Ammon's horn (tissue), 1 donor: ENCODE measurements at places on chromosomes 4 and X.

GRCh38 chr4:83552924-83553323 is 17.0 kb downstream of the GPAT3 start:
- DNase-seq: no peak

- DNase-seq: peak; percentile 34
These were observed 42.8 kb downstream of the IL21 start for GRCh38 chr4:122577808-122578781.

- DNase-seq: no peak
These were observed 541.9 kb downstream of the PACRGL start for GRCh38 chr4:21242163-21242562.

DNA sequence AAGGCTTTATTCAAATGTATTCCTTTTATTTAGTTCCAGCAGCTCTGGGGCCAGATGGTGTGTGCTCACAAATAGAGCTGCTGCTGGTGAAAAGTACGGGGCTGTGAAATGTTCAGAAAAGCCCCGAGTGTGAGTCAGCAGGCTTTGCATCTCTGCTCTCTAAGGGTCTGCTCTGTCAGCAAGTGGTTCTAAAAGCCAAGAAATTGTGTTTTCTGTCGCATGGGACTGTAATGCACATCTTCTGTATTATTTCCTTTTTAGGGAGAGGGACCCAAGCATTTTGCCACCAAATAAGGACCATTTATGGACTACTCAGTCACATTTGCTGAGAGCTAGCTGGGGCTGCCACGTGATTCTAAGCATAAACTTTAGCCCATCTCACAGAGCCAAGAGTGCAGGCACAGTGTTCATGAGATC is 82.9 kb upstream of the NHS start:
- DNase-seq: peak; percentile 11

DNA sequence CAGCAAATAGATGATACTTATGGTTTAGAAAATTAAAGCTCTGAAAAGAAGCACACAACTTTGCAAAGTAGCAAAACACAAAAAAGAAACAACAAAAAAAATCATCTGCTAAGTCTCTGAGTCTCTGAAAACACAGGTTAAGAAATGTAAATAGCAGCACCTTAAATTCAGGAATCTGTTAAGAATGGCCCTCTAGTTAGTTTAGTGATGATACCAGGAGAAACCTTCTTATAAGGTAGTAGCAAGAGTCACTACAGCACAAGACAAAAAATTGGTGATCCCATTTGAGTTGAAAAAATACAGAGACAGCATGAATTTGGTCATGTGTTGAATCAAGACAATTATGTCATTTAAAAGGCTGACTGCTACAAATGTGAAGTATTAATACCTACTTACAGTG is 308.2 kb upstream of the ADGRL3 start:
- no peak for DNase-seq

DNA sequence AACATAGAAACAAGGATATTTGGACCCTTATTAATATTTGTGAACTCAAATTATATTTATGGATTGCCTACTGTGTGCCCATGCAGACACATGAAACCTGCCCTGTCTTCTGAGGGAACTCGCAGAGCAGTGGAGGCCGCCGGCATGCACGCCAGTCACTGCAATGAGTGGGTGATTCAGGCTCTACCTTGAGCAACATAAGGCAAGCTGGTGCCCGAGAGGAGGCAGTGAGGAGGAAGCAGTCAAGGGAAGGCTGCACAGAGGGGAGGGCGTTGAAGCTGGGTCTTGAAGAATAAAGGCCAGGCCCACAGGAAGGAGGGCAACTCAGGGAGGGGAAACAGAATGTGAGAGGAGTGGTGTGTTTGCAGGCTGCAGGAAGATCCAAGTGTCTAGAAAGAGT is 52.8 kb downstream of the PPEF2 start:
- DNase-seq: no peak

DNA sequence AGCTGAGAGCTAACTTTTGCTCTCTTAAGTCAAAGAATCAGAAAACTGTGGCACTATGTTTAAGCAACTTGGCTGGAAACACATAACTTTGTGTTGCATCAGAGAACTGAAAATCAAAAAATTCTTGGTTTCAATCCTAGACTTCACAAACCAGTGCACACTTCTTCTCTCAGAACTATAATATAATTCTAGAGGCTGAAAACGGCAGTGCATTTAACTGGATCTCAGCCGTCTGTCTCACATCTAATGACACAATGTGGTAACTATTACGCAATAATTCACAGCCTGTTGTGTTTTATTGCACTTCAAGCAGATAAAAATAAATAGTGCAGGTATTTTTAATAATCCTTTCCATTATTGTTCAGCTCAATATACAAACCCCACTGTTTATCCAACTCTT is 260.6 kb upstream of the DIAPH2 start:
- no peak for DNase-seq

- no peak for DNase-seq
These were observed 84.4 kb upstream of the STK26 start for GRCh38 chrX:131938749-131939148.

DNA sequence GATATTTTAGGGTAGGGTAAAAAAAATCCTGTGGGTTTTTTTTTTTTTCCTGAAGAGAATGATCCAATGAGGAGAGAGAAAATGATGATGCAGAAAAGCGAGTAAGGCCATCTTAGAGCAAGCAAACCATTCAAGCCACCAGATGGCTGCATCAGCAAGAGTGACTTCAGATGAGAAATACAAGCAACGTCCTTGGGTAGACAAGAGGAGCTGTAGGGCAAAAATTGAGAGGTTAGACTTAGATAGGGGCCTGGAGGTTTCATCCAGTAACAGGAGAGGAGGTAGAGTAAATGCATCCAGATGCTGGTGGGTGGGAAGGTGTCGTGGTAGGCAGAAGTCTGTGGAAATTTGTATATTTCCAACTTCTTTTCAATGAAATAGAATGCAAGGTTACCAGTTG is 14.6 kb downstream of the FTHL17 start:
- no peak for DNase-seq

GRCh38 chr4:2649604-2650114 is 106.5 kb downstream of the TNIP2 start:
- DNase-seq: no peak

GRCh38 chrX:150547375-150548115 is 20.9 kb upstream of the MTM1 start:
- peak; percentile 82 for DNase-seq

GRCh38 chr4:151165205-151166000 is 66.0 kb downstream of the RPS3A start:
- no peak for DNase-seq

DNA sequence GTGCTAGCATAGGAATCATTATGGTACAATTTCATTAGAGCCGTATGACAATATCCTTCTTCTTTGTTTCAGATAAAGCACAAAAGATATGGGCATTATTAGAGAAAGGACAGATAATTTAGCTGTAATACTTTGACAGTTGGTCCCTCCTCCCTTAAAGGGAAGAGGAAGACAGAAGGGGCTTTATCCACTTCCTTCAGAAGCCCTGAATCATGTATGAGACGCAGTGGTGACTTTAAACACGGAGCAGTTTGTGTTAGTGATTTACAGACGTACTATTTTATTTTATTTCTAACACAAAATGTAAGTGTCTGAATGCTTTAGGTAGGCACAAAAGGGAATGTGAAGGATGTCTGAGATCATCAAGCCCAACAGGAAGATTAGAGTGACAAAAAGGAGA is 467.7 kb downstream of the IL15 start:
- no peak for DNase-seq

DNA sequence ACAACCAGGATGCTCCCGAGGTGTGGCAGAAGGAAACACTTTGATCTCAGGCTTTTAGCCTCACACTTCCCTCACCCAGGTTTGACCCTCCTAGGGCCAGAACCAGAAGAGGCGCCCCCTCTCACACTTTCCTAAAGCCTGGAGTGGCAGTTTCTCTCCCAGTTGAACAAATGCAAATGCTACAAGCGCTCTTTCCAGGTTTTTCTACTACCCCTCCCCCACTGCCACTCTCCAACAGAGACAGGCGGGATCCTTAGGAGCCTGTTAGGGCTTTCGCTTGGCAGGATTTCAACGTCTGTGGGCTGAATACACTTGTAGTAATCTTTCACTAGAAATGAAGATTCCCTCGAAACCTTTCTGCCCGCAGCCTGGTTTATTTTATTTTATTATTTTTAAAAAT is 2.4 kb downstream of the TSC22D3 start:
- DNase-seq: no peak
